ENCODE measurements at places on chromosomes 6 and 20.

DNA sequence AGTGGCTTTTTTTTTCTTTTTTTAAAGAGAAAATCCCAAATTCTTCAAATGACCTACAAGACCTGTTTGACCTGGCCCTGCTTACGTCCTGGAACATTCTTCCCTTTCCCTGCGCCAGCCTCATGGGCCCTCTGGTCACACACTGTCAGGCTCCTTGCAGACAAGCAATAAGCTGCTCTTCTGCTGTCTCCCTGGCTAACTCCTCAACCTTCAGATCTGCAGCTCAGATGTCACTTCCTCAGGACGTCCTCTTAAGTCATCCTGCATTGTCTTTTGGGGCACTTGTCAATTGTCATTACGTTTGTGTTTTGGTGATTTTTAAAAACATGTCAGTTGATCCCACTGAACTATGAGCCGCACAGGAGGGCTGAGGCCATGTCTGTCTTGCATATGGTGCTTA, 28.9 kb upstream of the SLC35D3 start:
- no peak for DNase-seq

DNA sequence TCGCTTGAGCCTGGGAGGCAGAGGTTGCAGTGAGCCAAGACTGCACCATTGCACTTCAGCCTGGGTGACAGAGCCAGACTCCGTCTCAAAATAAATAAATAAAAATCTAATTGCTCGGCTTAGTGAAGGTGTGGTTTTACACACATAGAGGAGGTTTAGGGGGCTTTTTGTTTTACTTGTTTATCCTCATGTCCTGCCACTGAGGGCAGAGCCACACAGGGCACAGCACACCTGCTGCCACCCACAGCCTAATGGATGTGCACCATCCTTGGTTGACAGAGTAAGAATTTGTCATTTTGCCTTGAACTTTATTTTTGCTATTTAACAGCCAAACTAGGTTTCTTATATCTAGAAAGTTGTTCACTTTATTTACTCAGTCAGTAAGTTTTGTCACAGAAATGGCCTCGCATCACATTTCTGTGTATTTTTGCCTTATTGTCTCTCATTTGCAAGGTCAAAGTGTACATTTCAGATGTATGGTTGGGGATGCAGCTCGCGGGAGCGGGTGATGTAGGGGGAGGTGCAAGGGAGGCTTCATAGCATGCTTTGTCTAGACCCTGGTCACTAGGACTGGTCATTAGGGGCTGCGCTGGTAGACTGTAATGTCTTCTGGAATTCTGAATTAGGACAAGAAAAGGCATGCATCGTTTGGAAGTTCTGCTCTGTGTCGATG, 67.8 kb upstream of the NAA20 start:
- DNase-seq: no peak

- no peak for DNase-seq
Measured at GRCh38 chr6:35381132-35381531, 38.8 kb downstream of the PPARD start.

- DNase-seq: no peak
Measured at GRCh38 chr6:167426651-167427050, 101.8 kb downstream of the TTLL2 start.

- DNase-seq: no peak
Measured at GRCh38 chr20:32325706-32326503, 32.2 kb upstream of the ASXL1 start.

- DNase-seq: no peak
Measured at GRCh38 chr6:72589096-72589495, 32.8 kb upstream of the KCNQ5 start.

- DNase-seq: no peak
Measured at GRCh38 chr6:53767941-53768340, 26.9 kb upstream of the LRRC1 start.

DNA sequence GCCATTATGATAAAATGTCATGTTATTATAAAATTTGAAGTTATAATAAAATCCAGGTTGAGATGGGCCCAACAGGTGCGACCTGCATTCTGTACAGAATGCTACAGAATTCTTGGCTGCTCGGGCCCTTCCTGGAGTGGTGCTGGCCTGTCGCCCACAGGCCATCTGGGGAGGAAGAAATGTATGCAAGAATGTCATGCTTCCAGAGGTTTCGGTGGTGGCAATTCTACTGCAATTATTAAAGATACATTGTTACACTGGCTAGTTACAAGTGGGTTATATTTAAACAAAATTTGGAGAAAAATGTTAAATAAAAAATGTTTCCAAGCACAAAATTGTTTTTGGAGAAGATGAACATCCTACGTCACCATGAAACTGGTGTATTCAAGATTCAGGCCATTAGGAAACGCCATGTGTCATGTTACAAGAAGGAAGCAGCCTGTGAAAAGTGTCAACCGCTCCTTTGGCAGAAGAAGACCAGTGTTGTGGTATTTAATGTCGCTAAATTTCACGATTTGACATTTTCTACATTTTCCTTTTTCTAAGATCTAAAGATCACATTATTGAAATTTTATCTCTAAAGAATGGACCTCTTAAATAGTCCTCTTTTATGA, 7.1 kb downstream of the RAMACL start:
- DNase-seq: no peak

DNA sequence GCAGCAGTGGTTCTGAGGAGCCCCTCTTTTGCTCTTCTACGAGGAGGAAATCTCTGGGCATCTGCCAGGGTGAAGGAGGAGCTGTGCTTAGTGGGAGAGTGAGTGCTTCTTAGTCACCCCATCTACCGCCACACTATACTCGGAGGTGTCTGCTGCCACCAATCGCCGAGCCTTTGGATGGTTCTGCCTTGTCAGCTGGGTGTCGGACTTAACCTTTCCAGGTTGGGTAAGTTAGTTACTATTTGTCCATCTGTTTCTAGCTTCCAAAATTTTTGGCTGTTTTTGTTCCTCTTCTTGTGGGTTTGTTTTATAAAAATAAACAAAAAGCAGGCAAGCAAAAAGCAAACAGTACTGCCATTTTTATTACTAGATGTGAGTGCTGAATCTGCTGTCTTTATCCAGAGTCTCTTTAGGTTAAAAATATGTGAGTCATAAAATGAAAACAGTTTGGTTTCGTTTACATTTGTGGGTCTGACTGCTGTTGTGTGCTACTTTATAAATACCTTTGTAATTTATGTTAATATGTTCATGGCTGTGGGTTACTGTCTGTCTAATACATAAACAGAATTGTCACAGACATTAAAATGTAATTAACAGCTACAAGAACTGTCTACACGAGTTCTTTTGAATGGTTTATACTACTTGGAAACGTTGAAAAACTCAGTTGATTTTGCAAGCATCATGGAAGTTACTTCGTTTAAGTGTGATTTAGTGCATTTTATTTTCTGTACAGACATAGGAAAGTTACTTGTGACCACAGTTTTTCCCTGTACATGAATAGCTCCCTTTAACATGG, 89.2 kb downstream of the ARID1B start:
- DNase-seq: peak; percentile 46

GRCh38 chr20:57717797-57718196, 8.0 kb upstream of the PMEPA1 start:
- no peak for DNase-seq

- DNase-seq: no peak
Measured at GRCh38 chr20:32635764-32636163, 38.0 kb downstream of the C20orf203 start.

DNA sequence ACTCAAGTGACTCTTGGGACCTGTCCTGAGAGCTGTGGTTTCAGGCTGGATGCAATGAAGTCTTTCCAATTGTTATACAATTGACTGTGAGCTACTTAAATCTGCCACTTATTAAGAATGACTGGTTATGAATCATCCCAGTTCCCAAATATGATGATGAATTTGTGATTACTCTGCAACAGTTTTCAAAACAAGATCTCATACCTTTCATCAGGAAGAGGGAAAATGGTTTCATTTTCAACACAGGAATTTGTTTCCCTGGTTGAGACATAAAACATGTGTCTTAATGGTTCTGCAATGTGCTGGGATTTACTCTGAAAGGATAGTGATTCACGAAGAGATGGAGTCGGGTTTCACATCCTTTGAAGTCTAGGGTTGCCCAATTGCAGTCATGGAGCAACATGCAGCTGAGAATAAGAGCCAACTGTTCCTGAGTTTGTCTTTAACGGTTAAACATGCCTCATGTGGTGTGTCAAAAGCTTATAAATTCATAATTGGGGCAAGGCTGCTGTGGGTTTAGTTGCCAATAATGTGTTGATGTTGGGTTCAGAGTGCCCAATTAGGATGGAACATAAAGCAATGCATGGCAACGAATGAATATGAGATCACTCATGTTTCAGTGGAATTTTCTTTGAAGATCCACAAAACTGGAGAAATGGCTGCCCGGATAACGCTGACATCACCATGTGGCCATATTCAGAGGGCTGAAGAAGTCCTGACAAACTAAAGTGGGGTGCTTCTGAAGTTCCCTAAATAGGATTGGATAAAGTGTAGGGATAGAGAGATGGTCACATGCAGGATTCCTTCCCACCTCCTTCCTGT, 41.0 kb downstream of the CYP24A1 start:
- no peak for DNase-seq

- DNase-seq: no peak
Measured at GRCh38 chr20:23037017-23037481, 1.9 kb downstream of the SSTR4 start.

All from activated CD8-positive, alpha-beta T cell treated with anti-CD3 and anti-CD28 coated beads for 36 hours (primary cell).